ENCODE measurements at places on chromosomes 7 and 10.

DNA sequence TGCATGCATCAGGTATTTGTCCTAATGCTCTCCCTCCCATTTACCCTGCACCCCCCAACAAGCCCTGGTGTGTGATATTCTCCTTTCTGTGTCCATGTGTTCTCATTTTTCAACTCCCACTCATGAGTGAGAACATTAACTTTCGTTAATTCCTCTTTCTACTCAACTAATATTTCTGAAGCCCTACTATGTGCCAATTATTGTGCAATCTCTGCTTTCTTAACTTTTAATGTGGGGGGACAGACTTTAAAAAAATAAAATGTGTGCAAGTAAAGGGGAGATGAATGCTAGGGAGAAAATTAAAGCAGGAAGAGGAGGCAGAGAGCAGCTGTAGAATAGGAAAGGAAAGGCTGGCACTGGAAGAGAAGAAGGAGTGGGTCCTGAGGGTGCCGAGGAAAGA lies 954.0 kb upstream of the C7orf33 start:
- no peak for DNase-seq

DNA sequence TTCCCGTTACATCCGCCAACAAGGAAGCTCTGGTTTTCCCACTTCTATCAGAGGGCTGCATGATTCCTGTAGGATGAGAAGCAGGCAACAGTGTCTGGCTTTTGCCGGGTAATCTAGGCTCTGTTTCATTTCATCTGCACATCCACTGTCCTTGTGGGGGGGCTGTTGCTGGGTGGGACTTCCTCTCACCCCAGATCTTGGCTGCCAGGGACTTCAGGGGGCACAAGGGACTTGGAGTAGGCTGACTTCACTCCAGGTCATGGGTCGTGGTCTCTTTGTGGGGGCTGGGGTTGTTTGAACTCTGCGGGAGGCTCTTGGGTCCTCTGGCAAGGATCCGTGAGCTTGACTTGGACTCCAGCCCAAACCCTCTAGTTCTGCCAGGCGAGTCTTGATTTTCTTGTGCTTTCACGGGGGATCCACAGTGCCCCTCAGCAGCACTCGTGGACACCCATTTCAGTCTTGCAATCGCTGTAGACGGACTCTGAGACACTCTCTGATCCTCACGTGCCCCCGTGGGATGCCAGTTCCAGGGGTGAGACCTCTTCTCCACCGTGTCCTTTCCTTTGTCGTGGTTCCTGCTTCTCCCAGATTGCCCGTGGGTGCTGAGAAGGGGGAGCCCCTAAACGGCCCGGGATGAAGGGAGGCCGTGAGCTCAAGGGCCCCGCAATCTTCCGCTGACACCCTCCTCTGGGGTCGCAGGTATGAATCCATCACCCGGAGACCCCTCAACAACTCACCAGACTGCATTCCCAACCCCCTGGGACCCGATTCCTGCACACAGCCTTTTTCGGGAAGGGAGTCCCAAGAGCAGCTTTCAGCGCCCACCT lies 21.4 kb upstream of the ZNF273 start:
- DNase-seq, result no peak

- no peak for DNase-seq
These were observed 1156.7 kb downstream of the GATA3 start for GRCh38 chr10:9211228-9211627.

- no peak for DNase-seq
These were observed 7.8 kb upstream of the EIF4EBP2 start for GRCh38 chr10:70396140-70396539.

GRCh38 chr7:30661926-30662325 lies 20.3 kb downstream of the CRHR2 start:
- no peak for DNase-seq

- no peak for DNase-seq
These were observed at the start of gene BHLHA15 for GRCh38 chr7:98211221-98211675. Gene BHLHA15 (plus strand): TSS chr7:98211439. CDS start chr7:98212310, 871 bp downstream.

DNA sequence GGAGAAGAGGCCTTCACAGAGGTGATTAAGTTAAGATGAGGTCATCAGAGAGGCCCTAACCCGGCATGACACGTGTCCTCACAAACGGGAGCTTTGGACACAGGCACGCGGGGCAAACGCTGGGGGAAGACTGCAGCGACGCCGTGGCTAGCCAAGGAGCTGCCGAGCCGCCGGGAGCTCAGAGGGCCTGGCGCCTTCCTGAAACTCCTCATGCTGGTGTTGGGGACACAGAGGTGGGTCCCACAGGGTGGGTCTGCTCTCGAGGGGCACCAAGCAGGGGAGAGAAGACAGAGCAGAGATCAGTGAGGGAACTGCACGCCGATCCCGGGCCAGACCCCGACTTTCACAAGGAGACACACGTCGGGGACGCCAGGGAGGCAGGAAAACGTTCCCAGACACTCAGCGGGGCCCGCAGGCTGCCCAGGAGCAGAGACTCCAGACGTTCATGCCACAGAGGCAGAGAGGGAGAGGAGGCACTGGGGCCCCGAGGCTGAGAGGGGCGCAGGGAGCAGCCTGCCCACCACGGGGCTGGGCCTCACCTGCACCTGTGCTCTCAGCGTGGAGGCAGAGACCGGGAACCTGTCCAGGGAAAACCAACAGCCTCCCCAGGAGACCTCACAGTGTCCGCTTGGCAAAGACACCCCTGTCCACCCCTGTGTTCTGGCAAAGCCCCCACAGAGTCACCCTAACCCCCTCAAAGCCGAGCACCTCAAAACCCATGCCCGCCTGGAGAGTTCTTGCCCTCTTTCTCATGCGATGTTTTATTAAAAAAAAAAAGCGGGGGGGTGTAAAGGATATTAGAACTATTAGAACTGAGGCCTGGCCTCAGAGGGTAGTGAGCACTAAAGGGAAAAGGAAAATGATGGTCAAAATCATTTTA lies 103.8 kb downstream of the PDGFA start:
- no peak for DNase-seq

- DNase-seq, result no peak
These were observed 97.4 kb downstream of the CHN2 start for GRCh38 chr7:29291723-29292618.

GRCh38 chr10:114009281-114009996 lies 34.2 kb upstream of the ADRB1 start:
- DNase-seq, result no peak

GRCh38 chr7:123624527-123625183 lies 23.0 kb downstream of the ASB15 start:
- DNase-seq, result no peak

GRCh38 chr10:11131112-11131639 lies 113.5 kb downstream of the CELF2 start:
- no peak for DNase-seq

GRCh38 chr10:79203833-79204232 lies 135.1 kb downstream of the ZMIZ1 start:
- DNase-seq, result no peak

- no peak for DNase-seq
These were observed 7.3 kb downstream of the KMT2E start for GRCh38 chr7:105021352-105021751.

DNA sequence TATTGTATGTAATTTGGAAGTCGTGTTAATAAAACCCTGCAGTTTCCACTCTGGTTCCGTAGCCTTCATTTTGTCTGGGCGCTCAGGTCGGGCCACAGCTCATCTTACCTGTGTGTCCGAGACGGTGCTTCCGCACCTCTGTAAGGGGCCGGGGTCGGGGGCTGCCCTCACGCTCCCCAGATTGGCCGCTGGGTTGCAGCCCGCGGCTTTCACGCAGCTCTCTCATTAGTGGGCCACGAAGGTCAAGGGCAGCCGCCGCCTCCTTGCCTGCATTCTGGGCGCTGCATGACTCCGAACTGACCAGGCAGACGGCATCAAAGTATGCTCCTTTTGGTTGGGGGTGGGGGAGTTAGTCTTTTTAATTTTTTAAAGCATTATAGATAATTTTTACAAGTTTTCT lies 30.8 kb downstream of the SHH start:
- DNase-seq, result no peak

DNA sequence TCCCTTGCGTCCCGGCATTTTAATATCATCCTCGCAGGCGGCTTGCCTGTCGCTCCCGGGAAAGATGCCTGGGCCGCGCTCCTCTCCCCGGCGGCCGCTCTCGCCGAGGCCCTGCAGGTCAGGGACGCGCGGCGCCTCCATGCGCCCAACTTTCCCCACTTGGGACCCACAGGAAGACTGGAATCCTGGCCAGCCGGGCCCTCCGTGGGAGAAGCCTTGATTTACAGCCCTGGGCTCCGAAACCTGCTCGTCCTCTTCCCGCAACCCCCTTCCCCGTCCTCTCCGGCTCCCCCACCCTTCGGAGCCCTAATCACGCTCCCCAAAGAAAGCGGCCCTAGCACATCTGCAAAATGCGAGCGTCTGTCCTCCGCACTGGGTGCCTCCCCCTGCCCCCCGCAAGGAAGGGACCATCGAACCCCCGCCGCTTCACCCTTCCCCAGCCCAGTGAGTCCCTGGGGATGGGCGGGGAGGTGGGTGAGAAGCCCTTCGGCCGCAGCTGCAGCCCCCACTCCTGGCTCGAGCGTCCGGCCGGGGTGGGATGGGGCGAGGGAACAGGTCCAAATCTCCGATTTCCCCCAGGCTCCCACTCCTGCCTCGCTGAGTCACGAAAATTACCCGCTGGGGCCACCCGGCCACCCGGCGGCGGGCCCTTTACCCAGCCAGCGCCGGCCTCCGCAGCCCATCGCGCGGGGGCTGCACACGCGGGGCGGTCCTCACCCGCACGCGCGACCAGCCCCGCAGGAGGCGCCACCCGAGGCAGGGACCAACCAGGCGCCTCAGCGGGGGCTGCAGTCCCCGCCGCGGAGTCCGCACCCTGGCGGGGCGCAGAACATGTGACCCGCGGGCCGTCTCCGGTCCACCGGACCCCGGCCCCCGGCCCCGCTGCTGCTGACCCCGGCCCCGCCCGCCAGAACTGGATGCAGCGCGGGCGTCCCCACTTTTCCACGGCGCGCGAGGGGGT lies 695 bp downstream of the HSPA12A start:
- DNase-seq, result no peak

GRCh38 chr10:97291357-97292096 lies 910 bp downstream of the ARHGAP19 start:
- no peak for DNase-seq

DNA sequence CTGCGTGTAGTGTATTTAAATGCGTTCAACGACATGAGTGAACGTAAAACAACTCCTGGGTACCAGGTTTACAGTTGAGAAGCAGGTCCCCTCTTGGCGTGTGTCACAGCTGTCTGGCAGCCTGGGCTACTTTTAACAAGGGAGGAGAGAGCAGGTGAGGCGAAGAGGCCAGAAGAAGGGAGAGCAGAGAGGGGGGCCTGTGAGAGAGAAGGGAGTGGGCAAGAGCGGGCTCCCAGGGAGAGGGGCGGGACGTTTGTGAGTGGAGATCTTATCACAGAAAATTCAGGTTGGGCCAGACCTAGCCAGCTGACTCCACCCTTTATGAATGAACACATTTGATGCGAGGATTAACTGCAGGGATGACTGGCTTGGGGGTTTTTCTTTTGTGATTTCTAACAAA lies 154.0 kb downstream of the CAMK1D start:
- peak; percentile 72 for DNase-seq

Measured in NCI-H1417 treated with DMSO at 0.1 percent for 48 hours (cell line).